ENCODE measurements at places on chromosomes 3 and 15.

DNA sequence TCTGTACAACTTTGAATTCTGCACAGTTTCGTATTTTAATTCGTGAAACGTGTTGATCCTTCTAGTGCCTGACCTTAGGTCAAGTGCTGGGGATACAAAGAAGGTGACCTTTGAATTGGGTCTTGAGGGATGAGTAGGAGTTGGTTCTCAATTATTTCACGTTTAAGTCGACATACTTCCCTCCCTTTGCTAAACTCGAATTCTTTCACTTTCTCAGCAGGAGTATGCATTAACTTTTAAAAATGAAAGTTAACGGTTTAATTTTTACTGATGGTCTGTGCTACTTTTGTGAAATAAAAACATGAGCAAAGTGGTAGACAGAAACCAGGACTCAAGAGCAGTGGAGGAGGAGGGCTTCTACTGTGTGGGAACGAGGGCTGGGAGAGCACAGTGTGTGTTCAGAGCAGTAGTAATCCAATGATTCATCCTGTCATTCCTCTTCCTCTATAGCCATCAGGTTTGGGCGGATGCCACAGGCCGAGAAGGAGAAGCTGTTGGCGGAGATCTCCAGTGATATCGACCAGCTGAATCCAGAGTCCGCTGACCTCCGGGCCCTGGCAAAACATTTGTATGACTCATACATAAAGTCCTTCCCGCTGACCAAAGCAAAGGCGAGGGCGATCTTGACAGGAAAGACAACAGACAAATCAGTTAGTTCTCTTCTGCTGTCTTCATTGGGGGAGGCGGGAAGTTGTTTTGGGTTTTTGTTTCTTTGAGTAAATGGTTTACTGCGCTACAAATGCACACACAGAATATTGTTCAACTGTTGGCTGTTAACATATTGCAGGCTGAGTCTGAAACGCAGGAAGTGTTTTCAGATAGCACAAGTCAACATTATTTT lies 78.6 kb upstream of the TSEN2 start:
- no peak for DNase-seq

DNA sequence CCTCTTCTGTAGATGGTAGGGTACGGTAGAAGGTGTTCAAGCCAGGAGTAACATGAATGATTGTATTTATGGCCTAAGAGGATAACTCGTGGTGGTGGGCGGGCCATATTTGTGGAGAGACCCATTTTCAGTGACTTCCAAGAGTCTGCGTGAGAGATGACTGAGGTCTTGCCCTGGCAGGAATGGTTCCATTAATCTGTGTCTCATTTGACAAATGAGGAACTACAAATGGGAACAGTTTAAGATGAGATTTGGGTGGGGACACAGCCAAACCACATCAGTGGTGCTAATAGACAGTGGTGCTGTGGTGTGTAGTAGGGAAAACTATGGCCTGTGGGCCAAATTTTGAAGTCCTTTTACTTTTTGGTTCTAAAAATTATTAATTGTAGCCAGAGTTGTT lies 47.1 kb downstream of the FLNB start:
- no peak for DNase-seq

GRCh38 chr3:168327856-168328255 lies 232.1 kb upstream of the GOLIM4 start:
- no peak for DNase-seq

DNA sequence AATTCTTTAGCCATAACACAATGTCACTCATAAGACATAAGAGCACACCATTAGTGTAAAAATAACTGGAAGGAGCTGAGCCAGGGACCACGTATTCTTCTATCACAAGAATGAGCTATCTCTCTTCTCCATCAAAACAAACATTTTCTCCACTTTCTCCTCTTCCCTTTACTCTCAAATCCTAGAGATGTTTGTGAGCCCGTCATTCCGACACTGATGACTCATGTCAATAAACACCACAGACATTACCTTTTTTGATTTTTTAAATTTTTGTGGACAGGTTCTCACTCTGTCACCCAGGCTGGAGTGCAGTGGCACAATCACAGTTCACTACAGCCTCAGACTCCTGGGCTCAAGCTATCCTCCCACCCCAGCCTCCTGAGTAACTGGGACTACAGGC lies 86.6 kb downstream of the MEX3B start:
- DNase-seq: no peak

DNA sequence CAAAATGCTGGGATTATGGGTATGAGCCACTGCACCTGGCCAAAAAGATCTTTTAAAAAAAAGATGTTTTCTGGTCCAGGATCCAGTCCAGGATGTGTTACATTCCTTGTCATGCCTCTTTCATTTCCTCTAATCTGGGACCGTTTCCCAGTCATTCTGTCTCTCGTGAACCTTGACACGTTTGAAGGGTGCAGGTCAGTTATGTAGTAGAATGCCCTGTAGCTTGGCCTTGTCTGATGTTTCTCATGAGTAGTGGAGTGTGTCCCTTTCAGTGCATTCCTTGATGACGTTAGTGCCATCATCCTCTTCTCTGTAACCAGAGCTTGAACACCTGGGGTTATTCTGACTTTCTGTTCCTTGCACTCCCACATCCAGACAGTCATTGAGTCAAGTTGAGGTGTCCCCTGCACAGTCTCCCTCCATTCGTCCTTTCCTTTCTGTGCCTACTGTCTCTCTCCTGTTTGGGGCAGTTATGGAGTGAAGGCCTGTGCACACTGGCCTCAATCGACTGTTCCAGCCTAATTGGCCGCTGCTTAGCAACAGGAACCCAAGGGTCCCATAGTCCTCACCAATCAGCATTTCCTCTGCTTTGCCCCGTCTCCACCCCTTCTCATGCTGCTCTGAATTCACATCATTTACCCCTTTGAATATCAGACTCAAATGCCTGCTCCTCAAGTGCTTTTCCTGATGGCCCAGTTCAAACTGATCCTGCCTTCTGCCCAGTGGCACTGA lies 5.5 kb downstream of the FAM81A start:
- DNase-seq: no peak

GRCh38 chr15:79897701-79898113 lies 893 bp upstream of the MTHFS start:
- DNase-seq: no peak
